ENCODE measurements at places on chromosomes 3 and 15.

DNA sequence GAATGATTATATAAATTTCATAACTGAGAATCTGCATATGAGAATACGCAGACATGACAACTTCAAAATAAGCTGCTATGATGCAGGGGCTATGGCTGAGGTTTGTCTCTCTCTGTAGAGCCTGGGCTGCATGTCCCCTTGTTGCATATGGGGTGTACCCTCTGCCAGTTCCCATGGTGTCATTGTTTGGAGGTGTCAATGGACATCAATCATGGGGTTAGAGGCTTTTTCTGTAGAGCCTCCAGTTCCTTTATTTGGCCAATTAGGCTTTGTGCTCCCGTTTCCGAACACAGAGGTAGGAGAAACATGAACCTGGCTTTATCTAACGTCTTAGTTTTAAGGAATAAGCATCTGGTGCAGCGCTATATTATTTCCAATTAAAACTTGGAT, 77.3 kb upstream of the RARB start:
- no peak for DNase-seq

- DNase-seq = no peak
Measured at GRCh38 chr3:153633407-153633806, 471.4 kb downstream of the RAP2B start.

- no peak for DNase-seq
Measured at GRCh38 chr3:100957261-100957986, 35.8 kb downstream of the ABI3BP start.

GRCh38 chr3:22536541-22536940, 666.6 kb upstream of the UBE2E2 start:
- DNase-seq = no peak

DNA sequence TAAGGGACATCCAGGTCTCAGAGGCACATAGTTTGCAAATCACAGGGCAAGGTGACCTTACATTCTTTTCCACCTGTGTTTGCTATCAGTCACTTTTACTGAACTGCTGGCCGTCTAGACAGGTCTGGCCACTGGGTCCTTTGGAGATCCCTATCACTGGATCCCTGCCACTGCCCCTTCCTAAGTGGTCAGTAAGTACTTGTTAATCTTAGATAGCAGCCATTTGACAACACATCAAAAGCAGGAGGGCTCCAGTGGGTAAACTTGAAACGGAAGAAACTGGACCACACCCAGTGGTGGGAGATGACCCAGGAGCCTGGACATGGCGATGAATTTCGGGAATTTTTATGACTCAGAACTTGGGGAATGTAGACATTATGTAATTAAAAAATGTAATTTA, 28.9 kb upstream of the RASGRP1 start:
- no peak for DNase-seq

GRCh38 chr15:101458908-101459578, 30.5 kb downstream of the PCSK6 start:
- DNase-seq = no peak

GRCh38 chr3:113055201-113055600, 64.4 kb downstream of the GTPBP8 start:
- peak; percentile 93 for DNase-seq

DNA sequence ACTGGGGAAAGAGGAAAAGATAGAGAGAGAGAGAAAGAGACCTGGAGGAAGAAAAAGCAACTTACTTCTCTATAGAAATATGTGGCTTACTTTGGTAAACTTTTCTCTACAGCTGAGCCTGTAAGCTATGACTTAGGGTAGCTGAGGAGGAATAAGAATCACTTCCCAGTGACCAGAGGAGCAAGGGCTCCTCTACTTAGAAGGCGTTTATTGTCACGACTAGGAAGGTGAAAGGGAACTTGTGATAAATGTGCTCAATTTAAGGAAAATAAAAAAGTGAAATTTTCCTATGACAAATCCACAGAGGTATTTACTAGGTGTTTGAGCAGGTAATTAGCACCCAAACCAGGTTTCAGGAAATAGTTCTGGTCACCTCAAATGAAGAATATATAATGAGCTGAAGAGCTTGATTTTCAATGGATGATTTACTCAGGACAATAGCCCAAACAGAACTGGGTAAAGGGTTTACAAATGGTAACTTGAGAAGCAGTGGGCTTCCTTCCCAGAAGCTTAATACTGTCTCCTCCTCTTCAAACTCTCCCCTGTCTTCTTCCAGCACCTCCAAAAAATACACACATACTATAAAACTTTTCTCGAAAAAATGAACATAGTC, 46.1 kb downstream of the SOX2 start:
- no peak for DNase-seq

DNA sequence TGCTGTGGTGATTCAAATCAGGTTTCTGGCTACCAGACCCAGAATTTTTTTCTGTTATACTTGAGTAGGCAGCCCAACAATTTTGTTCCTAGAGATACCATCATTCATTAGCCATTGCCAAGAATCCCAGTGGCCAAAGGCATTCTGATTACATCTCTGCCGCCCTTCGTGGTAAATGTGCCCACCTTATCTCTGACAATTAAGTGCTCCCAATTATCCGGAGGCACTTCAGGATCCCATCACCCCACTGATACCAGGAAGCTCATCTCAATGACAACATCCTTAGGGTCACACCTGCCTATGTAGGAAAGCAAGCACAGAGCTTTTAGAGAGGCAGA, 43.2 kb upstream of the RPL35A start:
- DNase-seq = no peak

- no peak for DNase-seq
Measured at GRCh38 chr3:190558316-190558715, 44.4 kb downstream of the IL1RAP start.

GRCh38 chr3:46478341-46478740, 13.6 kb upstream of the LTF start:
- DNase-seq = no peak

DNA sequence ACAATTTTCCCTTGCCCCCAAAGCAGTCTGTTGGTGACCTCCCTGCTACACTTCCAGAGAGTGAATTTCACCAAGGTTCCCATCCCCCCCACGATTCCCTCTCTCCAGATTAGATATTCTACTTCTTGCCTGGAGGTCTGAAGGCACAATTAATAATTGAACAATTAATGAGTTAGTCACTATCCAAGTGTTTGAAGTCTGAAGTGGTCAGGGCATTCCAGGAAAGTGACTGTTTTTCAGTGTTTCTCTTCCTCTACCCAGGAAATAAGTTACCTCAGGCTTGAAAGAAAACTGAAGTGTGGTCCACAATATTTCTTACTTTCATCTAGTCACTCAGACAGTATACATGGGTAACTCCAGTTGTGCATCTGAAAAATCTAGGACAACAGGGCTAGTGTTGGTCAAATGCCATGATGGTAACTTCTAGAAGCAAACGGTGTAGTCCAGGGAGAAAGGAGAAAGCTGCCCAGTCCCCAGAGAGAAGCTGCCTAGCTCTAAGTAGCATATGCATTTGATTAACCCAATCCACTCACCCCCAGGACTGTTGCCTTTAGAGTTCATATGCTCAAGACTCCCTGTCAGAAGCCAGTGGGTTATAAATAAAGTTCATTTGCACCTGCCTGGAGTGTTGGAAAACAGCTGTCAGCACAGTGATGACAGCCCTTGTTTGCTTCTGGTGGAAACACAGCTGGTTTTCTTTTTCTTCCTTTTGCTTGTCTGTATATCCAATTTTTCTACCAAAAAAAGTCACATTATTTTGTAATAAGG, 2.3 kb upstream of the TM4SF4 start:
- no peak for DNase-seq

GRCh38 chr3:171181907-171182690, 155.6 kb upstream of the SLC2A2 start:
- DNase-seq = no peak

GRCh38 chr3:41323467-41324155, 124.3 kb downstream of the CTNNB1 start:
- DNase-seq = no peak

DNA sequence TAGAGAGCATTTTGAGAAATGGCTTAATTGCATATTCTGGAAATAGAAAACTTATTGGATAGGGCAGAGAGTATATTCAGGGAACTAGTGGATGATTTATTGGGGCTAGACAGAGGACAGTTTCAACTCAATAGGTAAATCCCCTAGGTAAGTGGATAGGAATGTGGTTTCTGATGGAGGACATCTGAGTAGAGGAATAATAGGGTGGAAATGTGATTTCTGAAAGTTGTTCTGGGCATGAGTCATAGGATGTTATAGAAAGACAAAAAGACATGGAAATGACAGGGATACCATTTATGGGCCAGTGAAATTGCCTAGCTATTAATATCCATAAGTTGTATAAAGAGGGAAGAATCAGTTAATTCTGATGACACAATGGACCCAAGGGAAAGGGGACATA, 563.3 kb upstream of the GOLIM4 start:
- no peak for DNase-seq

GRCh38 chr3:111548092-111548491, 6.1 kb downstream of the CD96 start:
- DNase-seq = peak; percentile 71

DNA sequence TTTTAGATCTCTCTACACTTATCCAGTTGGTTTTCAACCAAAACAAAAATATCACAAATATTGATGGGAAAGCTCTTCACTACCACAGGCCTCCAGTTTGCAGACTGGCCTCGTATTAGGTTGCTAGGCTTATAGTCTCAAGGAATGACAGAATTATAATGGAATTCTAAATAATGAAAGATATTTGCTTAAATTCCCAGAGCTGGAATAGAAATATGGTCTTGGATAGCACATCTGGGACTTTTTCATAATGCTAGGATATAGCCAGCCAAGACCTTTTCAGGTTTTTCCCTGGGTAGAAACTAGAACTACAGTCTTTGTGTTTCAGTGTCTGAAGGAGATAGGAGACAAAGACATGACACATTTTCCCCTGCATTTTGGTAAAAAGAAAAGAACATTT, 121.9 kb upstream of the STAC start:
- DNase-seq = no peak

DNA sequence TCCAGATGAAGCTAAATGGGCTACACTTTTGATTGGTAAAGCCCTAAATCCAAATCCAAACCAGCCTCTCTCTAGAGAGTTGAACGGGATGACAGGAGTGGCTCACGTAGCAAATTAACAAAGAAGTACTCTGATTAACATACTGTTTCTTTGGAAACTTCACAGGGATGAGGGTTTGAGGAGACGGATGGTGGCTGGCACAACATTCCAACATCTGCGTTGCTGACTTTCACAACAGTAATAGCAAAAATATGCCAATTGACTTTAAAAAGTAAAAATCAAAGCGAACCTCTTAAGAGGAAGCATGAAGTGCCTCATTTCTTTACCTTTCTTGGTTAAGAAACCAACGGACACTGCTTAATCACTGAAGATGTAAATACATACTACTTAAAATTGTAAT, 181.4 kb downstream of the TBL1XR1 start:
- no peak for DNase-seq

DNA sequence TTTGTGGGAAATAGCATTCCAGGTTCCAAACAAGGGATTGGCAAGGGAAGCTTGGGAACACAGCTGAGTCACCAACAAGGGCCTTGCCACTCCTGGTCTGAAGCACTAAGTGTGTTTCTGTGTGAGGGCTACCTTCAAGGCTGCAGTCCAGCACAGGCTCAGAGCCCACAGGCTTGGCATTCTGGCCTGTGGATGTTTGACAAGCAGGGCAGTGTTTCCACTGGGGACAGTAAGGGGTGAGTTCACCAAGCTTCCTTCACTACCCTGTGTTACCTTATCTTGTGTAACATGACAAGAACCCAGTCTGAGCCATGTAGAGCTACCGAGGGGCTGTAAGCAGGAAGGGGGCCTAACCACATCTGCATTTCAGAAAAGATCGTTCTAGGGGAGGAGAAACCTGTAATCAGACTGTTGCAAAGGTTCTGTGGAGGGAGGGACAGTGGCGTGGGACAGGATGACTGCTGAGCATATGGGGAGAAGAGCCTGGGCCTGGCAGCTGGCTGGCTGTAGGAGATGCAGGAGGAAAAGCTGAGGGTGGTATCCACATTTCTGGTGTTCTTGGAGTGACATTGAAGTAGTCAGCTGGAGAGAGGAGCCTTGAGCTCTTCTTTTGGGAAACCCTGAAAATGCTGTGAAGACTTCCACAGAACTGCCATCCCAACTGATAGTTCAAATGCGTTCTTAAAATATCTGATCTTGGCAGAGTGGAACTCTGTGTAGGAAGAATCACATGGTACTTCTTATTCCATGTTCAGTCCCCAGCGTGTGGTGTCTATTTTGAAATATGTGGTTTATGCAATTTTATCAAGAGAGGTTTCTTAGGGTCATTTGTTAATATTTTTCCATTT, 61.3 kb downstream of the CTDSPL start:
- DNase-seq = no peak

- no peak for DNase-seq
Measured at GRCh38 chr15:78175330-78175729, 26.2 kb downstream of the IDH3A start.

DNA sequence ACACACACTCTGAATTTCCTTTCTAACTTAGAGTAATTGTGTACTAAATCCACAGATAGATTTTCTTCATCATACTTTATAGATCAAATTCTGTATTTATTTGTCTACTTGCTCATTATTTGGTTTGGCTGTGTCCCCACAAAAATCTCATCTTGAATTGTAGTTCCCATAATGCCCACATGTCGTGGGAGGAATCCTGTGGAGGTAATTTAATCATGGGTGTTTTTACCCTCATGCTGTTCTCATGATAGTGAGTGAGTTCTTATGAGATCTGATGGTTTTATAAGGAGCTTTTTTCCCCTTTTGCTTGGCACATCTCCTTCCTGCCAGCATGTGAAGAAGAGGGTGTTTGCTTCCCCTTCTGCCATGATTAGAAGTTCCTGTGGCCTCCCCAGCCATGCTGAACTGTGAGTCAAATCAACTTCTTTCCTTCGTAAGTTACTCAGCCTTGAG, 198.3 kb upstream of the TGFBR2 start:
- DNase-seq = no peak

DNA sequence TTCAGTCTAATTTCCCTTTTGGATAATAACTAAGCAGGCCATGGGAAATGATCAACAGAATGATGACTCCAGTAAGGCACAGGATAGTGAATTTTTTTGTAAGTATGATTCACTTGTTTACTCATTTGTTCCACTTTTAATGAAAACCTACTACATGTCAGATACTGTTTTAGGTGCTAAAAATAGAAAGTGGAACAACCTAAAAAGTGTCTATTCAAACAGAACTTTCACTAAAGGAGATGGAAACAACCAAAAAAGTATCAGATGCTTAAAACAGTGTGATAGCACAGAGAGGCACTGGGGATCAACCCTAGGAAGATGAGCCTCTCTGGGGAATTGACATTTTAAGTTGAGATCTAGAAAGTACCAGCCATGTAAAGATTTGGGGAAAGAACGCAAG, 11.1 kb downstream of the RYK start:
- DNase-seq = no peak

- DNase-seq = no peak
Measured at GRCh38 chr3:39577541-39577940, 110.1 kb downstream of the MOBP start.
